Stimulated activated CD8-positive, alpha-beta memory T cell treated with anti-CD3 and anti-CD28 coated beads, Interleukin-4, amount 100 ng/mL, for 4 hours (primary cell): ENCODE measurements at places on chromosomes 1 and 21.

DNA sequence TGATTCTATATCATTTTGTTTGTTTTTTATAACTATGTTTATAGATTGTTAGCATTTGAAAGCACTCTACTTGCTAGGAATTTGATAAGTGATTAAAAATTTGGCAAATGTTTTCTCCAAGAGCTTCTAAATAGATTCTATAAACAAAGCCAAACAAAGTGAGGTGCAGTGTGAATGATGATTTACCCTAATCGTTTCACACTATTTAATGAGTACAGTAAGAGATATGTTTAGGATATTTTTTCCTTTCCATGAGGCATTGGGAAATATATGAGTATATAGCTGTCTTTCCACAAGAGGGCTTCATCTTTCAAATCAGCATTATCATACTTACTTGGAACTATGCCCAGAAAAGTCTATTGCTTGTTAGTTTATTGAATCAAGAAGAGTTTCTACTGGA, 277.0 kb upstream of the BRINP3 start:
- no peak for DNase-seq

DNA sequence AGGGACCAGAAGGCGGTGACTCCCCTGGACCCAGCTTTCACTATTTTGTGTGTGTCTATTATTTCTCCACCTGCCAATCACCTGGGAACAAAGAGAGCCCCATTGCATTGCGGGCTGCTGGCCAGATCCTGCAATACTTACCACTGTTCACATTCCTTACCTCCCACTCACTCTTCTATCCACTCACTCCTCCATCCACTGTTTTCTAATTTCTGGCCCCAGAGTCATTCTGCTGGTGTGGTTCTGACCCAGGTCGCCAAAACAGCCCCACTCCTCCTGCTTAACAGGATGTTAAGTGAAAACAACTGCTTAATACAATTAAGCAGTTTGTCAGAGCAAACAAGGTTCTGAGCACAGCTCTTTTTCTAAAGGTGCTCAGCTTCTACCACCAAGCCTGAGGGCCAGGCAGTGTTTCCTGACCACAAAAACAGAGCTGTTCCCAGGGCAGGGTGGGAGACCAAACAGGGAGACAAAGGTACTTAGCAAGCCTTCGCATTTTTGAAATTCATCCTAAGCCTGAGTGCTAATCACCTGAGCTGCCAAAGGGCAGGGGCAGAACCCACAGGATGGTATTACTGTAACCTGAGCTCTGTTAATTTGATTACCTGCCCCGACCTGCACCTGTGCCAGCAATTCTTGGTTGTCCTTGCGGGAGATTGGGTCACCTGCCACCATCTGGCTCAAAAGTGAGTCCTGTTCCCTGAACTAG, 38.5 kb upstream of the EFCAB14 start:
- no peak for DNase-seq

GRCh38 chr1:192903142-192903541, 94.3 kb downstream of the RGS2 start:
- DNase-seq = no peak

GRCh38 chr1:41731516-41732030, 187.1 kb downstream of the HIVEP3 start:
- no peak for DNase-seq

DNA sequence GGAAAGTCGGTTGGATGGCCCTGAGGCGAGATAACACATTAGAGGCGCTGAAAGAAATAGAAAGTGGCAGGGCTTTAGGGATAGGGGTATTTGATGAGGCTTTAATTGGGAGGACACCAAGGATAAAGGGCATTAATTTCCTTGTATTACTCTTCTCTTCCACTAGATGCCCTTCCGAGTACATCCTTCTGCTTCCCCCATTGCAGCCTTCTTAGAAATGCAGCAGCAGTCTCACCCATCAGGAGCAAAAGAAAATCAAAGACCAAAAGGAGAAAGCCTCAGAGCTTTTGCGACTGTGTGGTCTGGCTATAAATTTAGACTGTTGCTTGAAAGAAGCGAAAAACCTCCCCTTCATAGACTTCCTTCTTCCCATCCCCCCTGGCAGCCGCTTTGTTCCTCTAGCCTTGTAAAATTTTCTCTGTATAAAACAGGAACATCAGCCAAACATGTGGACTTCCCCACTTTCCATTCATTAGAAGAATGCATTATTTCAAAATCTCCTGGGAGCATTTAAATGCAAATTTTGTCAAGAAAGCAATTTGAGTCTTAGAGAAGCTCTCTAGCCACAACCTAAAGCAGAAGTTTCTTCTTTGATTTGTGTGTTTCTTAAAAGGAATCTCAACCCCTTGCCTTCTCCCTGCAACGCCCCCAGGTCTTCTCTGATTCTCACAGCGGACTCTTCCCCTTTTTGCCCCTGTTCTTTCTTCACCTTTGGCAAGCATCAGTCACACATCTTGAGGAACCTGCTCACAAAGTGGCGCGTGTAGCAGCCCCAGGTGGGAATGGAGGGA, 76.6 kb downstream of the NDUFS5 start:
- no peak for DNase-seq

- DNase-seq = peak; percentile 40
Measured at GRCh38 chr1:40185951-40186864, 25.0 kb downstream of the RLF start.

GRCh38 chr1:34970220-34970735, 14.9 kb downstream of the TMEM35B start:
- no peak for DNase-seq

DNA sequence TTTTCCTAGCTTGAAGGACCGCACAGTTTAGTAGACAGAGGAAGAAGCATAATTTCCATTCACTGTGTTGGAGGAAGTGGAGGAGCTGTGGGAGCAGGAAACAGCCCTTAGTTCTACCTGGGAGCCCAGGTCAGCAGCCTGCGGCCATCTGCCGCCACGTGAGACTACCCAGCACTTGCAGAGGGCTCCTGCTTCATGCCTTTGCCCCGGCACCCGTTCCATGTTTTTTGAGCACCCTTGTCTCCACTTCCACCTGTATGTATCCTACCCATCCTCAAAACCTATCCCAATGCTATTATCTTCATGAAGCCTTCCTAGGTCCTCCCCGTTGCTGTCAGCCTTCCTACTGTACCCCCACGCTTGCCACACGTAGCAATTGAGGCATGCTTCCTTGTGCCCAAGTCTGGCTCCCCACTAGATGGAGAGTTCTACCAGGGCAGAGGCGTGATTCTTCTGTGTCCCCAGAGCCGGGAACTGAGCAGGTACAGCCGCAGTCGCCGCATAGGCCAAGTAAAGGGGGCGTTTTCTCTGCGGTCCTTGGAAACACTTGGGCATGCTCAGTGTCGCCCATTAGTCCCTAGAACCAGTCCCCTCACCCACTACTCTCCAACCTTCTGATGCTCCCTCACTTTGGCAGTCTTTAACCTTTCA, 1.9 kb downstream of the SLC6A9 start:
- no peak for DNase-seq

- no peak for DNase-seq
Measured at GRCh38 chr21:42003051-42003461, 7.1 kb downstream of the ZBTB21 start.

GRCh38 chr1:3195480-3195815, 126.4 kb downstream of the PRDM16 start:
- no peak for DNase-seq

- no peak for DNase-seq
Measured at GRCh38 chr1:33516891-33517567, 44.6 kb downstream of the ZSCAN20 start.

- DNase-seq = no peak
Measured at GRCh38 chr1:104291156-104291555, 541.5 kb downstream of the AMY1C start.

- no peak for DNase-seq
Measured at GRCh38 chr1:162389021-162389818, 7.7 kb downstream of the C1orf226 start.

GRCh38 chr1:226109829-226110248, 47.3 kb downstream of the H3-3A start:
- peak; percentile 64 for DNase-seq

GRCh38 chr1:74199504-74199903, 1.5 kb downstream of the FPGT start:
- DNase-seq = no peak

GRCh38 chr1:207872621-207873020, 38.3 kb downstream of the CD34 start:
- DNase-seq = no peak
